ENCODE measurements at places on chromosomes 6 and 20. TPM values are rescaled to one million over a fixed set of nuclear protein-coding genes. Genes with fewer than 3 reads are reported as not detected.

The PHACTR3 gene
- 0.93 TPM for total RNA-seq

The ISM1 gene
- total RNA-seq, result 0.39 TPM

The SSTR4 gene
- total RNA-seq, result not detected

The OR2H1 gene
- not detected for total RNA-seq

The HRH3 gene
- total RNA-seq, result 5.2 TPM

The AIF1 gene
- total RNA-seq, result 6.2 TPM

The PPARD gene
- 9.7 TPM for total RNA-seq

The TFAP2D gene
- total RNA-seq, result not detected

The GRM1 gene
- 0.63 TPM for total RNA-seq

Data from GM23338 (cell line).